ENCODE measurements at places on chromosomes 3 and 15.

- DNase-seq: no peak
These were observed 123.6 kb downstream of the KLHL25 start for GRCh38 chr15:85671156-85671555.

DNA sequence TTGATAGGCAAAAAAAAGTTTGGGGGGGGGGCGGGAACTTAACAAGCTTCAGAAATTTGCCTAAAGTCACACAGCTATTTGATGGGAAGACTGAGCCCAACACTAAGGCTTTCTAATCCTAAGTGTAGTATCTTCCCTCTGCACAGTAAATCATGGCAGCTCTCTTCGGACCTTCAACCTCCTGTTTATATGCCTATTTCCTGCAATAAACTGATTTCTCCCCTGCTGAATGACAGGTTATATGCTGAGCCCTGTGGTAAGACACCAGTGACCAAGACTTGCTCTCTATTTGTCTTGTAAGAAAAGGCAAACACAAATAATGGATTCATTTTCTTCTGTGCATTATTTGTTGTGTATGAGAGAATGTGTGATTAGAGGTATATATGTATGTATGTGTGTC is 355.8 kb upstream of the ARRDC4 start:
- DNase-seq: no peak

GRCh38 chr3:12536423-12536822 is 8.9 kb downstream of the MKRN2OS start:
- DNase-seq: no peak

- DNase-seq: no peak
These were observed 626.1 kb downstream of the MAGI1 start for GRCh38 chr3:65412588-65412987.

GRCh38 chr15:95742836-95743235 is 587.7 kb upstream of the NR2F2 start:
- no peak for DNase-seq

GRCh38 chr3:42500909-42501308 is 1.5 kb upstream of the VIPR1 start:
- DNase-seq: no peak

DNA sequence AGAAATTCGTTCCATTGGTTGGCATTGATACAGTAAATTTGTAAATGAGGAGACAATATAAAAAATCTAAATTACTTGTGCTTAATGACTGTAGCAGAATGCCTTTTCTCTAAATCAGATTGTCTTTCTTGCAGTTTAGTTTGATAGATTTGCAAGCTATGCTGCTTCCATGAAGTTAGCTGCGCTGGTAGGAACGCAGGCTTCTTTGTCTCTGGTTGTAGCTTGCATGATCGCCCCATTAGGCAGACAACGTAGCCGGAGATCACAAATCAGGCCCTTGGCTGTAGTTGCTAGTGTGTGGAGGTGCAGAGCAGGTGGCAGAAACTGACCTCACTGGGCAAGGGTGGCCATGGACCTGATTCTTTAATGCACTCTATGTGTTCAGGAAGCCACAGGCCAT is 6.1 kb downstream of the ZIC1 start:
- DNase-seq: no peak

DNA sequence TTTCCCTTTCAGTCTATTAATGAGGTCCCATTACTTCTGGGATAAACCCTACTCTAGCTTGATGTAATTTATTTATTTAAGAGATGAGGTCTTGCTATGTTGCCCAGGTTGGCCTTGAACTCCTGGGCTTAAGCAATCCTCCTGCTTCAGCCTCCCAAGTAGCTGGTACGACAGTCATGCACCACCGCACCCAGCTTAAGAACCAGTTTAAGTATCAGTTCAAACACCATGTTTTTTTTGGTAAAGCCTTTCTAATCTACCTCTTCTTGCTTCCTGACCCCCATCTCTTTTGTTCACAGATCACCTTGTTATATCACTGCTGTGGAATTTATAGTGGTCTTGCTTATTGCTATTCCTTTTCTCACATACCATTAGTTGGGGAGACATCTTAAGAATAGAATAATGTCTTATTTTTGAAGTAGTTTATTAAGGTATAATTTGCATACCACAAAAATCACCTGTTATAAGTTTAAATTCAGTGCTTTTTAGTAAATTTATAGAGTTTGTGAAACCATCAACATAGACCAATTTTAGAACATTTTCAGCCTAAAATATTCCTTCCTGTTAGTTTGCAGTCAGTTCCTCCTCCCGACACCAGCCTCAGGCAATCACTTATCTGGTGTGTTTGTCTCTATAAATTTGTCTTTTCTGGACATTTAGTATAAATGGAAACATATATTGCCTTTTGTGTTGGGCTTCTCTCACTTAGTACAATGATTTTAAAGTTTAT is 257.9 kb downstream of the PDCD6IP start:
- no peak for DNase-seq

DNA sequence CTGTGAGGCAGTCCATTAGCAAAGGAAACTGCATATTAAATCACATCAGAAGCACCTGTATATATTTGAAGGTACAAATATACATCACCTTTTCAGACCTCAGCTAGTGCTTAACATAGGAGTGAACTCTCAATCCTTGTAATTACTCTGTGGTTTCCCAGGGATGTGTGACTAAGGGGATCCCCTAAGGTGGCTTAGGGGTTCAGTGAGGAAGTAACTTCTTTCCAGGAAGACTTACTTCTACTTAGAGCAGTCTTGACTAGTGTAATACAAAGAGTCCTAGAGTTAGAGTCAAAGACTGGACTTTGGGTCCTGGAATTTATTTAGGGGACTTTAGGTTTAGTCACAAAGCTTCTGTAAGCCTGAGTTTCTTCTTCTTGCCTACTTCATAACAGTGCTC is 8.7 kb upstream of the SUMF1 start:
- DNase-seq: no peak

DNA sequence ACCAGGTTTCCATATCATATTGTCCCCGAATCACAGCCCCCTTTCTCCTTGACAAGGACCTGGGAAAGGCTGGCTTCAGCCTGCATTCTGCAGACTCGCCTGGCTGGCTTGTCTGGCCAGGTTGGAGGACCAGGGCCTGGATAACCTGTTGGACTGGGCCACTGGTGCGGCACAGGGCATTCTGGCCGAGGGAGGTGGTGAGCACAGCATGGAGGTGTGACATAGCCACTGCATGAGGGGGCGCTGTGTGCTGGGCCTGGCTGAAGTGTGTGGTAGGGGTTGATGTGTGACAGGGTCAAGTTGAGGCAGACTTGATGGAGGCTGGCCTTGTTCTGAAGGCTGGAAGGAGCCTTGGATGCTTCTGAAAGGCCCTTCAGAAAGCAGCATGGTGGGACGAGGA is 2.9 kb downstream of the ESYT3 start:
- DNase-seq: no peak

DNA sequence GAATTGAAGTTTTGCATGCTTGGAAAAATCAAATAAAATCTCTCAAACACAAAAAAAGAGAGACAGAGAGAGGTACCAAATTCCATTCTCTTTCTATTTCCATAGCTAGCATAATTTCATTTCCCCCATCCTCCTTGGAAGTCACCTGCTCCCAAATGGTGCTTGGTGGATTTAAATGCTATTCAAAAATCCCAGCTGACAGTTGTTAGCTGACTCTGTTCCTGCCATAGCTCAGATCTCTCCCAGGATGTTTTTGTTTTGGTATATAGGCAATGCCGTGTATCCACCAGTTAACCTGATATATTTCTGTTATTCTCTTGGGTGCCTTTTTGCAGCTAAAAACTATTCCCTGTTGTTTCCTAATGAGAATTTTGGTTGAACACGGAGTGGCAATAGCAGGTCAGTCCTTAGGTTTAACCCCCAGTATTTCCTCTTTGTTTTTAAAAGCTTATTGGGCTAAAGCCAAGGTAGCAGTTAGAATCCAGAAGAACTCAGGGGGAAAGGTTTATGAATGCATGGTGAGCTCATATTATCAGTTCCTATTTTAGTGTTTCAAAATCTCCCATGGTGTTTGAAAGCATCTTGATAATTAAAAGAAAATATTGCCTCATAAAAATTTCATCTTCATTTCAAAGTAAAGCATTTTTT is 240.0 kb upstream of the GBE1 start:
- DNase-seq: no peak

- no peak for DNase-seq
These were observed 19.1 kb downstream of the DUSP7 start for GRCh38 chr3:52037291-52037690.

GRCh38 chr15:68990992-68991500 is 23.4 kb upstream of the NOX5 start:
- no peak for DNase-seq

DNA sequence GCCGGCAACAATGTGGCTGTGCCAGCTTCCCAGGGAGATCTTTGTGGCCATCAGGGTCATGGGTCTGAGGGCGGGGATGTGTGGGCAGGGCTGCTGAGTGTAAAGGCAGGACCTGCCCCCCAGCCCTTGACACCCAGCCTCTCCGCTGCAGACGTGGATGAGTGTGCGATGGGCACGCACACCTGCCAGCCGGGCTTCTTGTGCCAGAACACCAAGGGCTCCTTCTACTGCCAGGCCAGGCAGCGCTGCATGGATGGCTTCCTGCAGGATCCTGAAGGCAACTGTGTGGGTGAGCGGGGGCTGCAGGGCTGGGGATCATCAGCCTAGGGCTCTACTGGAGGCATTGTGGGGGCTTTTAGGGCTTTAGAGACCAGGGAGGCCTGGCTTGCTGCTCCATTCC is 78.8 kb downstream of the FBLN2 start:
- DNase-seq: no peak

GRCh38 chr15:38635170-38635569 is 70.6 kb upstream of the RASGRP1 start:
- DNase-seq: no peak

GRCh38 chr3:159818997-159819500 is 169.6 kb upstream of the IL12A start:
- no peak for DNase-seq

- no peak for DNase-seq
These were observed 44.5 kb downstream of the CTDSPL start for GRCh38 chr3:37905987-37906674.

DNA sequence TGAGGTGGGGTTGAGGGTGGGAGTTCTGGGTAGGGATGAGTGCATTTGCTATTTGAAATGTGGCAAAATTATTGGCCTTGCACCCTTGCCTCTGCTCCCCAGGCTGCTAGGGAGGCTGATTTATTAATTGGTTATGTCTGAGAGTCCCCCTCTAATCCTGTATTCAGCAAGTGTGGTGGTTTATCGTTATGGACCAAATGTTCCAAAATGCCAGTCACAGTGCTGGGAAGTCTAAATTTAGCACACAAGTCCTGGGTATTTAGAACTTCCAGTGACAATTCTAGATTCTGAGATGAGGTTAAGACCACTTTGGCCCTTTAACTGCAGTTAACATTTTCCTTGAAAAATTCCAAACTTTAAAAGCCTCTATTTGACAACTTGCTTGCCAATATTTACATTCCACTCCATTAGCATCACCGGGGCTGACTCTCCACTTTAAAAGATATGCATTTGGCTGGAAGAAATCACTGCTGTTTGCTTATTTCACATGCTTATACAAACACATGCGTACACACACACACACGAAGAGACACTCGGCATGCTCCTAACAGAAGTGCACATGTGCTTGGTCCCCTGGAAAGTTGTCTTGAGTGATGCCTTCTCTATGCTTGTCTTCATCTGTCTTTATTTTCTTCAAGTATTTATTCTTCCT is 247.7 kb downstream of the IL20RB start:
- DNase-seq: no peak

DNA sequence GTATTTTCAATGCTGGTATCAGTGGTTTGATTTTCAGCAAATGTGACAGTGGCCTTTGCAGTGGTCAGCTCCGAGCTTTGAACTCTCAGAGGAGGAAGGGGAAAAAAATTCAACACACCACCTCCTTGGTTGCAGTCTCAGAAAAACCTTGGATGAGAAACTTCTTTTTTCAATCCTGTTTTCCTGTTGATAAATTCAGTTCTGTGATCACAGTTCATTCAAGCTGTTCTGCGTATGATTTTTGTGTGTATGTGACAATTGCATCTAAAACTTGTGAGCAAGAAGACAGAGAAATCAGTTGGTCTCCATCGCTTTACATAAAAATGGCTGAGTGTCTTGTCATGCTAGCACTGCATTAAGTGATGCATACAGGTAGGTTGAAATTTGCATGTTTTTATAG is 19.2 kb downstream of the ZBTB38 start:
- no peak for DNase-seq

GRCh38 chr3:58234516-58234931 is 3.1 kb upstream of the ABHD6 start:
- DNase-seq: no peak

- no peak for DNase-seq
These were observed 9.7 kb downstream of the ADAMTS9 start for GRCh38 chr3:64677961-64678716.

GRCh38 chr3:122992133-122992532 is 35.4 kb downstream of the SEMA5B start:
- no peak for DNase-seq

GRCh38 chr3:29618395-29619282 is 337.8 kb downstream of the RBMS3 start:
- DNase-seq: no peak

DNA sequence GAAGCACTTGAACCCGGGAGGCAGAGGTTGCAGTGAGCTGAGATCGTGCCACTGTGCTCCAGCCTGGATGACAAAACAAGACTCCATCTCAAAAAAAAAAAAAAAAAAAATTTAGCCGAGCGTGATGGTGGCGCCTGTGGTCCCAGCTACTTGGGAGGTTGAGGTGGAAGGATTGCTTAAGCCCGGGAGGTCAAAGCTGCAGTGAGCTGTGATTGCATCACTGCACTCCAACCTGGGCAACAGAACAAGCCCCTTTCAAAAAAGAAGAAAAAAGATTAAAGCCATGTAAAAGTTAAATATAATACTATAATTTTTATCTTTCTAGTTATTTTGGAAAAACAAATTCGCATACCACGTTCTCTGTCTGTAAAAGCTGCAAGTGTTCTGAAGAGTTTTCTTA is 61.9 kb upstream of the SKIL start:
- DNase-seq: no peak

- no peak for DNase-seq
These were observed 88.0 kb downstream of the EDEM1 start for GRCh38 chr3:5275529-5275928.

GRCh38 chr3:24937228-24937627 is 442.6 kb upstream of the THRB start:
- no peak for DNase-seq

DNA sequence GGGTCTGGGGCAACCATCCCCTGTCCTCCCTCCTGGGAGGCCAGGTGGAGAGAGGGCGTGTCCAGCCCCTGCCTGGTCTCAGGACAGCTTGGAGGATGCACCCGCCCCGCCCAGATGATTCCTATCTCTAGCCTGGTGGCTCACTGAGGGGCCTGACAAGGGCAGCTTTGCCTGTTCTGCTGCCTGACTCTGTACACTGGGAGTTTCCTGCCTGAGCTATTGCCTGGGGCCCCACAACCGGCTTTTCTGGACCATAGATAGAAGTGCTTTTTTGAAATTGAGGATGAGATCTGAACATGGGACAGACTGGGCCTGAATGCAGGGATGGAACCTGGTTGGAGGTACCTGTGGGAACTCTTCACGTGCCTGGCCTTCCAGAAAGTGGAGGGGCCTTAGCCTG is 751 bp upstream of the PLA2G4E start:
- DNase-seq: no peak

DNA sequence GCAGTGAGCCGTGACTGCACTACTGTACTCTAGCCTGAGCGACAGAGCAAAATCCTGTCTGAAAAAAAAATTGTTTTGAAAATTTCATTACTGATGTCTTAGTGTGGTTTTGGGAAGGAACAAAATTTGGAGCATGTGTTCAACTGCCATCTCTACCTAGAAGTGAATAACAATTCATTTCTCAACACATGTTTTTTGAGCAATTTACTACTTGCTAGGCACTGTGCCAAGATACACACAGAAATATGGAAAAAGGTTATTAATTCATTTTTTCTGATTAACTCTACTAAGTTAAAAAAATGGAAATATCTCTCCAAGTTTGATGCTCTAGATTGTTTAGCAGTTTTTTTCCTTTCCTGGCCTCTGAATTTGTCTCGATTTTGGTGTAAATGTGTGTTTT is 5.2 kb upstream of the TCF12 start:
- DNase-seq: no peak
